ENCODE measurements at places on chromosomes 16 and 17.

GRCh38 chr16:69698404-69698803 lies 28.0 kb downstream of the NQO1 start:
- no peak for DNase-seq

DNA sequence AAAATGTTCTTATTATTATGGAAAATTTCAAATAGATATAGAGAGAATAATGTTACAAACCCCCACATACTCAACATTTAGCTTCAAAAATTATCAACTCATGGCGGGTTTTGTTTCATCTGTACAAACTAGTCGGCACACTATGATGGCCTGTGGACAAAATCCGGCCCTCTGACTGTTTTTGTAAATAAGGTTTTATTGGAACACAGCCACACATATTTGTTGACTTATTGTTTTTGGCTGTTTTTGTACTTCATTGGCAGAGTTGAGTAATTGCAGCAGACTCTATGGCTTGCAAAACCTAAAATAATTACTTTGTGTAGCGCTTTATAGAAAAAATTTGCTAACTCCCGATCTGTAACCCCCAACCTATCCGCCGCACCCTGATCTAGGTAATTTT lies 41.4 kb upstream of the CLEC18A start:
- DNase-seq: no peak

- DNase-seq: peak; percentile 51
These were observed 48.4 kb upstream of the KDM8 start for GRCh38 chr16:27154705-27155521.

GRCh38 chr17:41651625-41652460 lies 27.5 kb upstream of the KRT17 start:
- peak; percentile 82 for DNase-seq

DNA sequence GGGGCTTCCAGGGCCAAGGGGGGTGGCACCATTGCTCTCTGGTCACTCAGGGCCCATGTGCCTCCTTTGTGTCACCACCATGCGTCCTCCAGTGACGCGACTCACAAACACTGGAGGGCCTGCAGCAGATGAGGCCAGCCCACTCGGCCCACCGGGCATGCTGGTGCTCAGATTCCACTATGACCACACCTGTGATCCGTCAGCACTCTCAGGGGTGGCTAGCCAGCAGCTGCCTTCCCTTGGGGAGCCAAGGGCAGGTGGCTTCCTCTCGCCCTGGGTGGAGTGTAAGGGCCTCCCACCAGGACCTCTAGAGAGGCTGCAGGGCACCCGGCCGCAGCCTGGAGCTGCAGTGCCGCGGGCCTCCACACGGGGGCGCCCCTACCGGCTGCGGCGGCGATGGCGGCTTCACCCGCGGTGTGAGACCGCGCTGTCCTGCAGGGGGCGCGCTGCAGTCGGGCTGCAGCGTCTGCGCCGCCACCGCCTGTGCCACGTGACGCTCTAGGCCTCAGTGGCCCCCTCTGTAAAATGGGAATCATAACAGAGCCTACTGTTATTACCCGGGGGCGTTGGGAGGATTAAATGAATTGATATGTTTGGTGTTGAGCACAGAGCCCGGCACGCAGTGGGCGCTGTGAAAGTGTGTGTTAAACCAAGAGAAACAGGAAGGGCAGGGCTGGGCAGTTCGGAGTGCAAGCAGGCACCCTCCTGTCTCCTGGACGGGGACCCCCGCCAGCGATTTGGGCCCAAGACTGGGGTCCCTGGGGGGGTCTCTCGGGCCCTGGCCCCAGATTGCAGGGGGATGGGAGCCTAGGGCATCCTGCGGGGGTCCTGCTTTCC lies 192.4 kb upstream of the GSE1 start:
- peak; percentile 58 for DNase-seq

DNA sequence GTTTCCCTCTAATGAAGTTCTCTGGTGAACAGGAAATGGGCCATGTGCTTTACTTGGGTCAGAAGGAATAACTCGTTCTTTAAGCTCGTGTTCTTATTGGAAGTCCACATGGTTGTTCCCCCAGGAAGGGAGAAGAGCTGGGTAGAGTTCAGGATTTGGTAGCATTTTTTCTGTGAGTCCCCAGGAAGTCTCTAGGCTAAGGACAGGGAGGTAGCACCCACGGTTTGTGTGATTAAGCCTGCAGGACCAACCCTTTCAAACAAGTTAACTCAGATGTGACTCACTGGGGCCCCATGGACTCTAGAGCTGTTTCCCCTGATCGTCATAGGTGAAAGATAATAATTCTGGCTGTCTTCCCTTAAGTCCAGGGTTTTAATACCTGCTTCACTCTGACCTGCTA lies 16.4 kb downstream of the SAP30BP start:
- no peak for DNase-seq

DNA sequence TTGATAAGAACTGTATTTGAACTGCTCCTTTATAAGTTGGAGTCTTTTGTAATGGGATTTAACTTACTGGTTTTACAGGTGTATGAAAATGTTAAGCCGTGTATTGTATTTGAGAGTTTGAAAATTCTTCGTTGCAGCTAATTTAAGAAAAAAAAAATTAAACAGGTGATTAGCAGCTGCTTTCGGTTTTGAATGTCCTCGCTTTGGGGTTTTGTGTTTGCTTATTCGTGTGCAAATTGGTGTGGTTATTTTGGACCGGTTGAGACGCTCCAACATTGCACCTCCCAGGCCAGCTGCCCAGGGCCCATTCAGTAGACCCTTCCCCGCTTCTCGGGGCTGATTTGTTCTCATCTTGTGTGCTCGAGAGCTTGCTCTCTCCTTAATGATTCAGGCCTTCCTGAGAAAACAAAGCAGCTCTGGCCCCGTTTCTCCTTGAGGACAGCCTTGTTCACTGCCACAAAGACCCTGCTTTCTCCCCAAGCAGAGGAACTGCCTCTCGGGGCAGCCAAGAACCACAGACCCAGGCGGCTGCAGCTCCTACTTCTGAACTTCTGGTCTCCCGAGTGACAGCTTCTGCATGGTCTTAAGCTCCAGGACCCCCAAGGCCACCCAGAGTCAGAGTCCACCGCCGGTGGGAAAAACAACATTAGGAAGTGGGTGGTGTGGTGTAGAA lies 100.5 kb downstream of the MSI2 start:
- no peak for DNase-seq

DNA sequence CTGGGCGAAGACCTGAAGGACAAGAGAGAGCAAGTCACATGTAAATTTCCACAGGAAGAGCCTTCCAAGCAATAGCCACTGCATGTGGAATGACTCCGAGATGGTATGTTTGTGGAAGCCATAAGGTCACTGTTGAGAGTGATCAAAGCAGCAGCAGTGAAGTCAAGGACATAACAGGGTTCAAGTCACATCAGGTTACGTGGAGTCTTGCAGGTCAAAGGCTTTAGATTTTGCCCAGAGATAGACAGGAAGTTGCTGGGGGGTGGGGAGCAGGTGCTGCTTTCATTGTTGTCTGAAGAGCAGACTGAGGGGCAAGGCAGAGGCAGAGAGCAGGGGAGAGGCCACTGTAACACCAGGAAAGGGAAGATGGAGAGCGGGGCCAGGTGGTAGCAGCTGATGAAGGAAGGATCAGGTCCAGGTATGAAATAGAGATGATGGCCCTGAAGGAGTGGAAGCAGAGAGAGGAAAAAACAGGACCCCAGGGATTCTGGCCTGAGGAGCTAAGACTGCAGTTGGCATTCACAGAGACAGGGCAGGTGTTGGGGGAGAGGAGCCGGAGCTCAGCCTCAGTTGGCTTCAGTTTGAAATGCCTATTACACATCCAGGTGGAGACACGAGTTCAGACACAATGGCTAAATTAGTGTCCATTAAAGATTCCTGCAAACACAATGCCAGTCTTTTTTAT lies 129.3 kb upstream of the AXIN2 start:
- DNase-seq: no peak

DNA sequence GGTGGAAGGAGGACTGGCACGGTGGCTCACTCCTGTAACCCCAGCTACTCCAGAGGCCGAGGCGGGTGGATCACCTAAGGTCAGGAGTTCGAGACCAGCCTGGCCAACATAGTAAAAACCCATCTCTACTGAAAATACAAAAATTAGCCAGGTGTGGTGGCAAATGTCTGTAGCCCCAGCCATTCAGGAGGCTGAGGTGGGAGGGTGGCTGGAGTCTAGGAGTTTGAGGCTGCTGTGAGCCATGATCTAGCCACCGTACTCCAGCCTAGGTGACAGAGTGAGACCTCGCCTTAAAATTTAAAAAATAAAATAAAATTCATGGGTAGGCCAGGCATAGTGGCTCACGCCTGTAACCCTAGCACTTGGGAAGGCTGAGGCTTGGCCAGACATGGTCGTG lies 1.2 kb upstream of the RPH3AL start:
- no peak for DNase-seq

GRCh38 chr17:75785016-75785890 lies 647 bp downstream of the UNK start:
- peak; percentile 97 for DNase-seq

DNA sequence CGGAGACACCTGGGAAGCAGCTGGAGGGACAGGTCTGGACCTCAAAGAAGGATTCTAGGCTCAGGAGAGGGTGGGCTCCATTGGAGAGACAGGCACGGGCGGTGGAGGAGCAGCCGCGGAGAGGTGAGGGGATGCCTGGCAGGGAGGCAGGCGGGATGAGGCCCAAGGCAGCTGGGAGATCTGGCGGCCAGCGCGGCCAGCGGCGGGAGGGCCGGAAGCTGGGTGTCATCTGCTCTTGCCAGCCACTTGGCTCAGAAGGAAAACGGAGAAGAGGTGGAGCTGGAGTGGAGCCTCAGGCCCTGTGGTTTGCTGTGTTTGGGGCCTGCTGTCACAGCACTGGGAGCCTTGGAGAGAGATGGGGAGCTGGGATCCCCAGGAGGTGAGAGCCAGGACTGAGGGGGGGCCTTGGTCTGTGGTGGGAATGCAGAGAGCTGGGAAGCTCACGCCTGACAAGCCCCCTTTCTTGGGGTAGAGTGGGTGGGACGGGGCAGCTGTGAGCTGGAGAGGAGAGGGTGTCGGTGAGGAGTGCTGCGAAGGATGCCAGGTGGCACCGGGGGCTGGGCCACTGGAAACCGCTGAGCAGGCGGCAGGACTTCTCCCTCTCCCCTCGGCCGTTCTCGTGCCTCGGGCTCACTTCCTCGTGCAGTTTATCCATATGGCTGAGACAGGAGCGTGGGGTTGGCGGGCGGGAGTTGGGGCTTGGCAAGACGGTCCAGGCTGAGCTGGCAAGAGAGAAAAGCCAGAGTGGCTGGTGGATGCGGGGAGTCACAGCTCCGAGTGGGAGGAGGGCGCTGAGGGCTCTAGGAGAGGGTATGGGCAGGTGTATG lies 8.0 kb downstream of the TBC1D24 start:
- peak; percentile 88 for DNase-seq

DNA sequence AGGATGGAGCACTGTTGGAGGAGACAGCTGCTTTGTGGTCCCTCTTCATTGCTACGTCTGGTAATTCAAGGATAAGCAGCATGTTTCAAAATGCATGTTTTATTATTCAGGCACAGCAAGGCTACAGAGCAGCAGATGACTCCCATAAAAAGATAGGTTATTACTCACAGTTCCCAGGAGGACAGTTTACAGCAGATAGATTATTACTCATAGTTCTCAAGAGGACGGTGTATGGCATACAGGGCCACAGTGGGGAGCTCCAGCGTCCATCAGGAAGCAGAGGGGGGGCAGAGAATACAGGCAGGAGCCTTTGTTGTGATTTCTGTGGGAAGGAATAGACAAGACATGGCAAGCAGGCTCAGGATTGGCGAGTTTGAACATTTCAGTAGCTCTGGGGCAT lies 72.9 kb downstream of the DNAH9 start:
- no peak for DNase-seq

GRCh38 chr17:30235386-30236296 lies at the start of gene SLC6A4:
TSS of gene SLC6A4 (minus strand) at chr17:30235697. CDS start at chr17:30221958, 13,739 bp downstream.
- no peak for DNase-seq

DNA sequence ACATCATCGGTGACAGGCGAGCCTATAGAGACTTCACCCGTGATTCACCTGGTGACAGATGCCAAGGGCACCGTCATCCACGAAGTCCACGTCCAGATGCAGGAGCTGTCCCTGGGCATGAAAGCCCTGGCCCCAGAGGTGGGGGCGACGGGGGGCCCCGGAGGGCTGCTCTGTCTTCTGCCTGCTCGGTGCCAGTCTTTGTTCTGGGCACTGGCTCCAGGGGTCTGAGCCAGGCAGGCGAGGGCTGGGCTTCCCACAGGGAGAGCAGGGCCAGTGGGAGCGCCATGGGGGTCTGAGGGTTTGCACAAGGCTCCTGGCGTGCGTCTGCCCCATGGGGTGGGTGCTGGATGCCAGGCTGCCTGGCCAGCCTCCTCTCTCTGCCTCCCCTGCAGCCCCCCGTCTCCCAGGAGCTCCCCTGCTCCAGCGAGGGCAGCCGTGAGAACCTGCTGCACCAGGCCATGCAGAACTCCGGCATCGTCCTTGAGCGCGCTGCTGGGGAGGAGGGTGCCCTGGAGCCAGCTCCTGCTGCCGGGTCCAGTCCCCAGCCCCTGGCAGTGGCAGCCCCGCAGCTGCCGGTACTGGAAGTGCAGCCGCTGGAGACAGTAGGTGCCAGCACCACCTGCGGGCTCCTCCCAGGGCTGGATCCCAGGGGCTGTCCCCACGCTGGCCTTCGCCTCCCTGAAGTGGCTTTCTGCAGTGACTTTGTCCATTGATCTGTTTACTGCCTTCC lies 3.0 kb upstream of the DNASE1L2 start:
- no peak for DNase-seq

DNA sequence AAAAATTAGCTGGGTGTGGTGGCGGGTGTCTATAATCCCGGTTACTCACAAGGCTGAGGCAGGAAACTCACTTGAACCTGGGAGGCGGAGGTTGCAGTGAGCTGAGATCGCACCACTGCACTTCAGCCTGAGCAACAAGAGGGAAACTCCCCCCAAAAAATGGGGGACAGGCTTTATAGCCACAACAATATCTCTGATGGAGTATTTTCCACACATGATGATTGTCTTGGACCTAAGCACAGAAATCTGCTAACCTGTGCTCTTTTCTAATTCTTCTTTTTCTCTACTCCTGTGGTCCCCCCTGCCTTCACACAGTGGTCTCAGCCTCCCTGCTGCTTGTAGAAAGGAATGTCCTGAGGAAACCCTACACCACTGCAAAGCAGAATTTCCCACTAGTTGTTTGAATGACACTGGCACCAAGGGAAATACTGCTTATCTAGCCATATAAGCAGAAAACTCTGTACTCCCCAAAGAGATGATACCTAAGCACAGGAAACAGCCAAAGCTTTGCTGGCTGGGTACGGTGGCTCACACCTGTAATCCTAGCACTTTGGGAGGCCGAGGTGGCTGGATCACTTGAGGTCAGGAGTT lies 117.6 kb downstream of the USP31 start:
- no peak for DNase-seq

DNA sequence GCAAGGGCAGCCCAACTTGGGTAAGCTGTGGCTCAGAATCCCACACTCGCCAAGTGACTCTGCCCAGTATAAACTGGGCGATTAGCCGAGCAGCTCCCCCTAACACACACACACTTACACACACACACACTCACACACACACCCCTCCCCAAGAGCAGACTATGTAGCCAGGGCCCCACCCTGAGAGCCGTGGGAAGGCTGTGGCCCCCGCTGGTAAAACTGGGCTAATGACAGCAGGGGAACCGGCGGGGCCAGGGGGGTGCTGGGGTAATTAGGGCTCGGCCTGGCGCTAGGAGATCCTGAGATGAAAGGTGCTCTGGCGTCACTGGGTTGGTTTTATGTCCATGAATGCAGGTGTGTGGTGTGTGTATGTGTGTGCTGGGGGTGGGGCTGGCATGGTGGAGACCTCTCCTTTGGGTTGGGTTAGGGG lies 1.1 kb upstream of the THRA start:
- no peak for DNase-seq

- no peak for DNase-seq
These were observed 9.6 kb upstream of the ATP2C2 start for GRCh38 chr16:84358601-84359295.

Data from femur (tissue), 1 donor.